ENCODE measurements at places on chromosomes 3 and 15.

- H3K27me3 ChIP-seq = no peaks in the 10 kb centered on the region
- H3K27ac ChIP-seq = no peak overlapping the region
- peaks cover 2% of the 10 kb centered on the region for H3K4me1 ChIP-seq
Measured at GRCh38 chr15:66866656-66867055, 164.6 kb downstream of the SMAD6 start.

DNA sequence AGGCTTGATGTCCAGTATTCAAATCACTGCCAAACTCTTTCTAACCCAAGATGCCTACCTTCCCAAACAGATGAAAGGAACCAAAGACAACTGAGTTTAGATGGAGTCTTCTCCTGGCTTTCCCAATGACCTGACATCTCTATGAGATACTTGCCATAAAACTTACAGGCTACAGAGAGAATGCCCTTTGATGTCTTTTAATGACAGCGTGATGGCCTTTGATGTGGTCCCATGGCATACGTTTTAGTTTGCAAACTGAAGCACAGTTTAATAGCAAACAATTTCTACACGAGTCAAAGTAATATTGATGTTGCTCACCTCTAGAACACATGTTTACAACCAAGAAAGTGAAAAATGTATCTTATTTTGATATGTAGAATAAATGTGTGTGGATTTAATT, 73.2 kb downstream of the ZIC4 start:
- no peaks in the 10 kb centered on the region for H3K36me3 ChIP-seq
- no peaks in the 10 kb centered on the region for H3K4me1 ChIP-seq
- no peak overlapping the region for H3K4me3 ChIP-seq
- no peak for DNase-seq

DNA sequence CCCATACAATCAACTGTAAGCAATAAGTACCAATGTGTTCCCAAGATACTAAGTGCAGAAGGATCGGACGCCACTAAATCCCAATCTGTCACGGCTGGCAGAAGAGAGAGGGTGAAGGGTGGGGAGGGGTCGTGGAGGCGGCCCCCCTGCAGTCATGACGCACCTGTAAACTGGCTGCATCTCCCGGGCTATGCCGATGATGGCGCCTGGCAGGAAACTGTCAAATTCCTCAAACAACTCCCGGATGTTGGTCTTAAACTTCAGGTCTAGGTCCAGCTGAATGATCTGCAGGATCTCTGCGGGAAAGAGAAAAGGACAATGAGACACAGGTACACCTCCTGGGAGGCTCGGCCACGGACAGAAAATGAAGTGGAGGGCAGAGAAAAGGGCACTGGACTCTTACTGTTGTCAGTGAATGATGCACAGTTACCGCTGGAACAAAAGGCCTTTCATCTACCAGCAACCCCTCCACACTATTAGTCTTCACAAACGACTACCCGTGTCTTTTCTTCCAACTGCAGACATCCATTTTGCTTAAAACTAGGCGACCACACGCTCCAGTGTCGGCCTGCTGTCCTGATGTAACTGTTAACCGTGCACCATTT, 114.6 kb downstream of the XXYLT1 start:
- no peak for DNase-seq
- H3K27ac ChIP-seq = no peak overlapping the region
- no peaks in the 10 kb centered on the region for H3K27me3 ChIP-seq
- peaks cover 18% of the 10 kb centered on the region for H3K4me1 ChIP-seq
- no peak overlapping the region for H3K4me3 ChIP-seq
- no peaks in the 10 kb centered on the region for H3K36me3 ChIP-seq

- no peaks in the 10 kb centered on the region for H3K27me3 ChIP-seq
- H3K4me3 ChIP-seq = no peak overlapping the region
- H3K27ac ChIP-seq = no peak overlapping the region
Measured at GRCh38 chr3:186502138-186502948, 41.8 kb downstream of the CRYGS start.

DNA sequence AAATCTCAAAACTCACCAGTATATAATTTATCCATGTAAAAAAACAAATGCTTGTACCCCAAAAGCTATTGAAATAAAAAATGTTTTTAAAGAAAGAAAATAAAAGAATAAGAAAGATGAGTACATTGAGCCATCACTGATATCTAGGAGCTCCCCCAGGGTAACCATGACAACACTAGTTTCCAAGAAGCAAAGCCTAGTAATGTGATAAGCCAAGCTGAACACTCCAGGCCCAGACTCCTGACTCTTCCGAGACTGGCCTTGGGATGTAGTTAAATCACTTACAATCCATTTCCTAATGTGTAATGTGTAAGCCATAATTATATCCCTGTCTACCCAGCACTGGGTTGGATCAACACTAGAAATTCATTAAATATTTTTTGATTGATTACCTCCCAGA, 21.1 kb upstream of the ATP8B4 start:
- H3K27ac ChIP-seq = no peak overlapping the region
- H3K27me3 ChIP-seq = no peaks in the 10 kb centered on the region
- DNase-seq = peak; percentile 31
- no peaks in the 10 kb centered on the region for H3K4me1 ChIP-seq

GRCh38 chr15:74408385-74408784, 25.4 kb downstream of the SEMA7A start:
- peaks cover 3% of the 10 kb centered on the region for H3K36me3 ChIP-seq
- no peaks in the 10 kb centered on the region for H3K27me3 ChIP-seq
- peaks cover 3% of the 10 kb centered on the region for H3K4me1 ChIP-seq
- H3K4me3 ChIP-seq = no peak overlapping the region
- no peak overlapping the region for H3K27ac ChIP-seq
- no peak for DNase-seq

DNA sequence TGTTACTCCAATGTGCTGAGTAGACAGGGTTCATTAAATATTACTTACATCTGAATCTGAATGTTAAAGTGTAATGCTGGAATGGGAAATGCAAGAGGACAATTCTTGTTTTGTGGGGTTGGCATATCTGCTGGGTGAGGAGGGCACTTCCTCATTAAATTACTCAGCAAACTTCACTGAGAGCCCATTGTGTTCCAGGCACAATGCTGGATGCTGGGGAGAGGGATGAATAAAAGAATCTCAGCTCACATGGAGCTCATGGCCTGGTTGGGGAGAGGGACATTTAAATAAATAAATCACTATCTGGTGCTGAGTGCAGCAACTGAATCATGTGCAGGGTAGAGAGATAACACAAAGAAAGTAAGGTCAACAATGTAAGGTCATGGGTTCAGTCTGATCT, 199.2 kb upstream of the CFAP20DC start:
- peaks cover 9% of the 10 kb centered on the region for H3K4me1 ChIP-seq
- H3K36me3 ChIP-seq = no peaks in the 10 kb centered on the region
- no peak overlapping the region for H3K4me3 ChIP-seq
- H3K27me3 ChIP-seq = no peaks in the 10 kb centered on the region
- no peak for DNase-seq

DNA sequence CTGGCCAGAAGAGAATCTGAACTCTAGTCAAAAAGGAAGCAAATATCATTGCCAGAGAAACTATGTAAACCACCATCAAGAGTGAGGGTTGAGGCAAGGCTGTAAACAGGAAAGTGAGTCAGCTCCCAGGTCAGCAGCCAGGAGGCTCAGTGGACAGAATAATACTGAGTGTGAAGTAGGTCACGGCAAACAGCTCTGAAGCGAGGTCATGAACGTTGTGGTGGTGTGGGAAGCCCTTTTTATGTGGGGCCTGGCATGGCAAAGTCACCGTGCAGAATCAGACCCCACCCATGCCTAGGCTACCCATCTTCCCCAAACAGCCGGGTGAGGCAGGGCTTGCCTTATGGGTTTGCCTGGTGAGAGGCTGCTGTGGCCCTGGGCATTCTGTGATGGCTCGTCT, 43.9 kb downstream of the THBS1 start:
- no peaks in the 10 kb centered on the region for H3K36me3 ChIP-seq
- no peak overlapping the region for H3K27ac ChIP-seq
- DNase-seq = no peak

DNA sequence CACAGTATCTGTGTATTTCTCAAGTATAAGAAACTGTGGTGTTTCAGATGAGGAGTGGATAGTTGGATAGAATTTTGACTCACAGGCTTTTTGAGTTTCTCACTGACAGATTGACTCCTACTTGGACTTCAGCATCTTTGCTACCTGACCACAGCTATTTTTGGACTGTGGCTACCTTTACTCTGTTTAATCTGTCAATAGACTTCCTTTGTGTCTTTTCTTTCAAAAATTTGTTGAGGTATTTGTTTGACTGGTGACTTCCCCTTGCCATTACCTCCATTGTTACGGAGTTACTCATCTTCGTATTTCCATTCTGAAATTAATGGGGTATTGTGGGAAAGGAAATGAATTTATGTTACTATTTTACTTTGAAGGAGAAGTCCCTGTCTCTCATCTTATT, 123.8 kb downstream of the AGBL1 start:
- no peak for DNase-seq
- H3K27me3 ChIP-seq = no peaks in the 10 kb centered on the region
- H3K27ac ChIP-seq = no peak overlapping the region
- H3K36me3 ChIP-seq = no peaks in the 10 kb centered on the region
- H3K4me3 ChIP-seq = no peak overlapping the region

- H3K4me3 ChIP-seq = no peak overlapping the region
- H3K27me3 ChIP-seq = no peaks in the 10 kb centered on the region
- no peak for DNase-seq
Measured at GRCh38 chr3:106184540-106185457, 316.0 kb upstream of the CBLB start.

DNA sequence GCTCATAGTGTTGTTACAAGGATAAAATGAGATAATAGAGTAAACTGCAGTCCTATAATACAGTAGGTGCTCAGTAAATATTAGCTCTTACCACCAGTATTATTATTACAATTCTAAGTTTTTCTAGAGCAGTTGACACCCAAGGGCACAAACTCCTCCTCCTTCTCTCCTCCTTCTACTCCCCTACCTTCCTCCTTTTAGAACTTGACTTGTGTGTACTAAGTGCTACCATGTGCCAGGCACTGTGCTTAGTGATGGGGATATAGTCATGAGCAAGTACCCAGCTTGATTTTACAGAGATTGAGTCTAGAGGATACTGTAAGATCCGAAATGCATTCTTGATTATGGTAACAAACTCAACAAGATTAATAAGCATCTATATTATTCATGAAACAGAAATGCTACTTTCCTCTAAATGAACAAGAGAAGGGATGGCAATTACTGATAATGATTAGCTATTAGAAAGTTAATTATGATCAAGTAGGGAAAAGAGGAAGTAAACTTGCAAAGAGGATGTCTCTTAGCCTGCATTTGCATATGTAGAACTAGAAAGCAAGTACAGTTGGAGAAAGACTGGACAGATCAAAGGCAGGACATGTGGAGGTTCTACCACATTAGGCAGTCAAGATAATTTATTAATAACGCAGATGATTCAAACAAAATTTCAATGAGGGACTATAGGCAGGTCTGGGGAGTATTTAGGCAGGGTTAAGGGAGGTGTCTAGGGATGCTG, 72.3 kb downstream of the CLDN11 start:
- H3K4me3 ChIP-seq = no peak overlapping the region
- no peak for DNase-seq
- H3K36me3 ChIP-seq = no peaks in the 10 kb centered on the region
- H3K27me3 ChIP-seq = no peaks in the 10 kb centered on the region
- peaks cover 2% of the 10 kb centered on the region for H3K4me1 ChIP-seq

DNA sequence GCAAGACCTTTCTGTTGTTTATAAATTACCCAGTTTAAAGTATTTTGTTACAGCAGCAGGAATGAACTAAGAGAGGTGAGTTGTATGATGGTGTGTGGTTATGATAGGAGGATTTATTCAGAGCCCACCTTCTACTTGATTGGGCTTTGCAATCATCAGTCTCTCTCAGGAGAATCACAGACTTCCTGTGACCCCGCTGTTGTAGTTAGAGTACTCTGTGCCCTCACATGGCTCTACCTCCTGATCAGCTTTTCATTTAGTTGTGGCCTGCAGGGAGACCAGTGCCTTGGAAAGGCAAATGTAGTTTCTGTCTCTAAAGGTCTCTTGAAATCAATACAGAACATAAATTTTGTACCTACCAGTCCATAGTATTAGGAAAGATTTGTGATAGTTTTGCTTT, 7.6 kb upstream of the P2RY14 start:
- H3K27me3 ChIP-seq = no peaks in the 10 kb centered on the region
- no peaks in the 10 kb centered on the region for H3K36me3 ChIP-seq
- H3K4me1 ChIP-seq = no peaks in the 10 kb centered on the region

DNA sequence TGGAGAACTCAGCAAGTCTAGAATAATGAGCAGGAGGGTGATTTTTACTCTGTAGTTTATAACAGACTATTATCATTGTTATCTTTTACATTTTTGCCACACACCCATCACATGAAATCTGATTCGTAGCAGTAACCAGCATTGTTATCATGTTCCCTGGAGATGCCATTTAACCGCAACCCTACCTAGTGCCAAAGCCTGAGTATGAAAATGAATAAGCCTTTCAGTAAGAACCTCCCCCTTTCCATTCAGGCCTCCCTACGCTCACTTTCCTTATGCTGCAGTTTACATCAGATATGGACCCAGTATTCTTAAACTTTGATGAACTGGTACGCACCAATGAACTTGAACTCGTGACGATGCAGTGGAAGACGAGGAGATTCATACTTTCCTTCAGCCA, 158.7 kb upstream of the SPRED1 start:
- H3K4me3 ChIP-seq = no peak overlapping the region
- no peaks in the 10 kb centered on the region for H3K4me1 ChIP-seq
- no peaks in the 10 kb centered on the region for H3K27me3 ChIP-seq
- no peaks in the 10 kb centered on the region for H3K36me3 ChIP-seq

- no peaks in the 10 kb centered on the region for H3K4me1 ChIP-seq
- H3K27me3 ChIP-seq = no peaks in the 10 kb centered on the region
- no peak for DNase-seq
- H3K36me3 ChIP-seq = no peaks in the 10 kb centered on the region
- no peak overlapping the region for H3K4me3 ChIP-seq
- H3K27ac ChIP-seq = no peak overlapping the region
Measured at GRCh38 chr15:26007151-26007550, 144.0 kb upstream of the ATP10A start.

DNA sequence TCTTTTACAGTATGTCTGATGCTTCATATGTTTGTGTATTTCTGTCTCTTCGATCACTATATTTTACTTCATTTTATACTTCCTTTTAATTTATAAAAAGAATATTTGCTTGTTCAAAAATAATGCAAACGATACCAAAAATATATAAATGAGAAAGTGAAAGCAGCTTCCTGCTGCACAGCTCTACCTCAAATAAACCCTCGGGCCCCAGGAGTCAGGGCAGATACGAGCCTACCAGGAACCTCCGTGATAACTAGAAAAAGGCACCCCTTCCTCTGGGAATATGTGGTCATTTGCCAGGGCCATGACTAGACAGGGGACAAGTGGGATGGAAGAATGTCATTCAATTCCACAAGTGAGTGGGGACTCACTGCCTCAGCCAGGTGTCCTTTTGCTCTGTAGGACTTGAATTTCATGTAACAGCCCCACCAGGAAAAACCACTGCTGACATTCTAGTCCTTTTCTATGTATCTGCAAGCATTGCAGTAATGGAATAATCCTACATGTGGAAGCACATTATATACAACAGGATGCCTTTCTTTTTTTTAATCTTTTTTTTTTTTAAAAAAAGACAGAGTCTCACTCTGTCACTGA, 133.3 kb downstream of the SUCLG2 start:
- no peak overlapping the region for H3K27ac ChIP-seq
- H3K4me3 ChIP-seq = no peak overlapping the region
- H3K36me3 ChIP-seq = no peaks in the 10 kb centered on the region

DNA sequence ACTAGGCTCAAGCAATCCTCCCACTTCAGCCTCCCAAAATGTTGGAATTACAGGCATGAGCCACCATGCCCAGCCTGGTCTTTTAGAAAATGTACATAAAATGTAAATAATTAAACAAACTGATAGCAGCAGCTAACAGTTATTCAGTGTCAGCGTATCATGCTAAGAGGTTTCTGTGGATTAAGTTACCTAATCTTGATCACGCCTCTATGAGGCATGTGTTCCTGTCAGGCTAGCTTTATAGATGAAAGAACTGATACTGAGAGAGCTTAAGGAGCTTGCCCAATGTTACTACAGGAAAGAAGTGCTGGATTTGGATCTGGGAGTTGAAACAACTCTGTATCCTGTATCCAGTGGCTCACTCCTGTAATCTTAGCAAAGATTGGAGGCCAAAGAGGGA, 11.2 kb upstream of the MST1R start:
- H3K4me3 ChIP-seq = no peak overlapping the region
- no peaks in the 10 kb centered on the region for H3K27me3 ChIP-seq
- no peaks in the 10 kb centered on the region for H3K36me3 ChIP-seq
